GM19239 (cell line): ENCODE measurements at places on chromosomes 3 and 15.
A peak's percentile ranks its signal among the peaks of the same experiment; 100 is the strongest.

GRCh38 chr3:176426371-176426770 lies 770.9 kb downstream of the TBL1XR1 start:
- no peak for DNase-seq

GRCh38 chr15:42108189-42108588 lies 13.8 kb upstream of the PLA2G4D start:
- DNase-seq: no peak

DNA sequence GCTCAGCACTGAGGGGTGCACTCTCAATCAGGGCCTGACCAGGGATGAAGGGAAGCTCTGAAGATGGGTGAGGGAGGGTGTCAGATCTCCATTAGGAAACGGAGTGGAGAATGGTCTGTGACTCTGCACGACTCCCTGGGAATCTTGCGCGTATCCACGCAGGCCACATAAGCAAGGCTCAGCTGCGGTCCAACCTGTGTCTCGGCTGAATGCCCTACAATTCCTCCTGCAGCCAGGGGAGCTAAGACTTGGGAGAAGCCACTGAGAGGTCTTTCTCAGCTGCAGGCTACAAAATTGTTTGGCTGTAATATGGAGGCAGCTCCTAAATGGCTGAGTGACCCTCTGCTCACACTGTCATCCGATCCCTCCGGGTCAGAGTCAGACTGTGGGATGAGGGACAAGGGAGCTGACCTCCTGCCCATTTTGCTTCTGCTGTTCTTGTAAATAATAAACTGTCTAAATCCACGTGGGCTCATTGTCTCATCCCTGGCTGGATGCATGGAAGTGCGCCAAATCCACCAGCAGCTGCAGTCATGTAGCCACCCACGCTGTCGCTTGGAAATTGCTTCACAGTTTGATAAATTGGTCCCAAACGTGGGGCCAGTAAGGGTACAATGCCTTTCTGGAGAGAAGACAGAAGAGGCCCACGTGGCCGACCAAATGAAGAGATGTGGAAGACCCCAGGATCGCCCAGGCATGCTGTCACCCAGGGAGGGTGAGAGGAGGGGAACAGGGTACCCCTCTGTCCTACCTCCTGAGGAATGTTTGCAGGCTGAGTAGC lies 30.5 kb downstream of the ALS2CL start:
- no peak for DNase-seq

- DNase-seq: no peak
These were observed 176.1 kb downstream of the NEK10 start for GRCh38 chr3:27193056-27193455.

DNA sequence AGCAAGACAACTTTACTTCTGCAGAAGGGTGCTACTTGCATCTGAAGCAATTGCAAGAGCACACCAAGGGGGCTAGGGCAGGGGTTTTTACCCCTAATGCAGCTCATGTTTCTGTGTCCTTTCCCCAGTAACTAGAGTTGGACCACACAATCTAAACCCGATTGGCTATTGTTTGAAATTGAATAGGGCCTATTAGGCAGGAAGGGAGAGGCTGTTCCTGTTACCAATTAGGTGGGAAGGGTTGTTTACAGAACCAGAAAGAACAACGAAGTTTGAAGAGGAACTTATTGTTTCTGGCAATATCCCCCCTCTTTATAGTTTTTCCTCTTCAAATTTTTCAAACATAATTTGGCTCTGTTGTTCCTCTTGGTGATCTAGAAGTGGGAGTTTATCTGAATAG lies 85.5 kb downstream of the CHCHD4 start:
- DNase-seq: no peak

GRCh38 chr15:50884540-50884939 lies 23.9 kb upstream of the AP4E1 start:
- no peak for DNase-seq

DNA sequence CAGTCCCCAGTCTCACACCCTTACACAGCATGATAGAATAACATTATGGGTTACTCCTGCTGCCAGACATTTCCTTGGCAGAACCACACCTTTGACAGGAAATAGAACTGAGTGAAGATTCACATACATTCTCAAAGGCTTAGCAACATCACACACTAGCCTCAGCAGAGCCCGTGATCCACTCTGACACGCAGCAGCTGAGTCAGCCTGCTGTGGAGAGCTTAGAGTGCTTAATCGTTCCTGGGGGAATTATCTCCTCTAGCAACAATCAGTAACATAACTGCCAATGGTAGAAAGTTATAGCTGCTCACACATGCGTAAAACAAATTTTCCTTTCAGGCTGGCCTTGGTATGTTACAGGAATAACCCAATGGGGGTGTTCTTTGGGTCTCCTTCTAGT lies 382.1 kb downstream of the GAP43 start:
- no peak for DNase-seq

DNA sequence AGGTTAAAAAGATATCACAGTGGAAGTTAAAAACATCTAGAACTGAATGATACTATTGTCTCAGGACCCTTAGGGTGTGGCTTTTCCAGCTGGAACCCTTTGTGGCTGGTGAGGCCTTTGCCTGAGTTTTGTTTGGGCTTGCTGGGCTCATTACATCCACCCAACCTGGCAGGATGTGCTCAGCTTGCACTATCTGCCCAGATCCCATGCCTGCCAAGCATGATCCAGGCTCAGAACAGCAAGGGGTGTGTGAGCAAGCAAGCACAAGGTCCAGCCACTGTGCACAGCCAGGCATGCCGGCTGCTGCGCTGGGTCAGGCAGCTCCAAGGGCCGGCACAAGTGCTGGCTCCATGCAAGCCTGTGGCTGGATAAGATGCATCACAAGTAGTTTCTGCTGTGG lies 512.7 kb upstream of the CDIN1 start:
- DNase-seq: no peak

DNA sequence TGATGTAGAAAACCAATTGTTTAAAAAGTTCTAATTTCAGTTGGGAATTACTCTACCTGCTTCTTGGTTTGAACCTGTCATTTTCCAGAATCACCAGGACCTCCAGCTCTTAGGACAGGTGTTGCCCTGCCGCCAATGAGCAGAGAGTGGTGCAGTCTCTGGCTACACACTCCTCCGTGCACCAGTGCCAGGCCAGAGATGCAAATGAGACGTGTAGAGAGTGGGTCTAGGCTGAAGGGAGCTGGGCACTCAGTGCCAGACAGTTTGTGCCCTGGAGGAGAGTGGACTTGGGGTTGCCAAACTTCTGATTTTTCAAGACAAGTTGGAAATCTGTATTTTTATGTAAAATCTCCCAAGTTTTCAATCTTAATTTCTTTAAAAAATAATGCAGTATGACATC lies 566.2 kb downstream of the MAGI1 start:
- DNase-seq: no peak

DNA sequence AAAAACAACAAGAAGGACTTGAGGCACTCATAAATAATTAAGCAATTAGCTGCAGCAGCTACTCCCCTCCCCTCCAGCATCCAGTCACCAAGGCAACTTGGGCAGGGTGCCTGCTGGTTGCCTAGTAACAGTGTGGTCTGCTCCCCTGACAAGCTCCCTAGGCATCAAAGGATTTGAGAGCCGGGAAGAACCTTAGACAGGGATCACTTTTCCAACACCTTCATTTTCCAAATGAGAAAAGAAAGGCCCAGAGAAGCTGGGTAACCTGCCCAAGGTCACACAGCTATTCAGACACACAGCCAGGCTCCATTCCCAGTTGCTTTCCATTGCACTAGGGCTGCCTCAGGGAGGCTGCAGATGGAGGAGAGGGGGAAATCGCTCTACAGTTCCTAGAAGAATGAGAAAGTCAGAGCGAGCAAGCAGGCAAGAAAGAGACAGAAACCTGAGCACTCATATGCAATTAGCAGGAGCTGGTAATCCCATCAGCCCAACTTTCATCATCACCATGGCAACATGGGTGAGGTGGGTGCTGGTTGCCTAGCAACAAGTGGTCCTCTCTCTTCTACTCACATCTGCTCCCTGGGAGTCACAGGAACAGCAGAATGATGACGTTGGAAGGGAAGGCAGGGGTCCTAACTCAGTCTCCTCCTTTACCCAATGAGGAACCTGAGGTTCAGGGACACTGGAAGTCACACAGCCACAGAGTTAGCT lies 3.6 kb upstream of the EIF4E3 start:
- no peak for DNase-seq

- DNase-seq: peak; percentile 22
These were observed 107.1 kb upstream of the ICE2 start for GRCh38 chr15:60585743-60586708.

DNA sequence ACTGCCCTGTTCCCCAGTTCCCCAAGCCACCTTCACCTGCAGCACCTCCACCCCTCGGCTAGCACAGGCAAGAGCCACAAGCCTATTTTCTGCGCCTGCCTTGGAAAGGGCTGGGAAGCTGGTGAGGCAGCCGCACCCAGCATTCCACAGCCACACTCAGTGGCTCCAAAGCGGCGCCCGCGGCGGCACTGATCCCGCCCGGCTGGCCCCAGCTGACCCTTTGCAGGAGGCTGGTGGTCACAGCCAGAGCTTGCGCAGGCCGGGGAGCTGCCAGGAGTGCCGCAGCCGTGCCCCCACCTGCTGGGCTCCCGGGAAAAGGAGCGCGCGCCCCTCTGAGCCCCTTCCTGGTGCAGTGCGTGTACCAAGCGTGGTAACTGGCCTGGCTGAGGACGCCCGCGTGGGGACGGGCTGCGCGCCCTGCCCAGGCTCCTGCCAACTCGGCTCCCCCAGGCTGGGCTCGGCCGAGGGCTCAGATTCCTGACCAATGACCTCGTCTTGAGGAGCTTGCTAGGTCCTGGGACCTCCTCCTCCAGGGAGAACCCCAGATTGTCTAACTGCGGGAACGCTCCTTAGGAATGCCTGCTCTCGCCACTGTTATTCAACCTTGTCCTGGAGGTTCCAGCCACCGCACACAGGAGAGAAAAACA lies 13.3 kb downstream of the GRAMD2A start:
- no peak for DNase-seq

DNA sequence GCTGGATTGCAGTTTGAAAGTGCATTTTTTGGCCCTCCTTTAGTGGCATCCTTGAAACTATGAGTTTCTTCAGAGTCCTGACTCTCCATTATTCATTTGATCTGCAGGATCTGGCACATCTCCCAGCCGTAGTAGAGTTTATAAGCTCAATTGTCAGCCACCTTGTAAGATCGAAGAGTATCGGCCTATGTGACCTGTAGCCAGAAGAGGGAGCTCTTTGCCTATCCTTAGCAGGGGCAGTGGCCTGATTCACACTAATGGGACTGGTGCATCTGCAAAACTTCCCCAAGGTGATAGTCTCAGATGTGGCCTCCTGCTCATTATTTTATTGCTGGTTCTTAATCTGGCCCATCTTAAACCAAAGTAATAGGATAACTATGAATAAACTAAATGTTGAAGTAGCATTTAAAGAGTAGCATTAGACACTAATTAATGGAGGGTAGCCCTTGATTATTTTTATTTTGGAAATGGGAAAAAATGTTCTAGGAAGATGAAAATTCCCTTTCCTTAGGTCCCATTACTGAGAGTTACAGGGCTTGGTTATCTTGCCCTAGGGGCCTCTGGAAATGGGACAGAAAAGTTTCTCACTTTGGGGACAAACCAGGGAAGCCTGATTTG lies 21.2 kb downstream of the GCSAM start:
- no peak for DNase-seq

DNA sequence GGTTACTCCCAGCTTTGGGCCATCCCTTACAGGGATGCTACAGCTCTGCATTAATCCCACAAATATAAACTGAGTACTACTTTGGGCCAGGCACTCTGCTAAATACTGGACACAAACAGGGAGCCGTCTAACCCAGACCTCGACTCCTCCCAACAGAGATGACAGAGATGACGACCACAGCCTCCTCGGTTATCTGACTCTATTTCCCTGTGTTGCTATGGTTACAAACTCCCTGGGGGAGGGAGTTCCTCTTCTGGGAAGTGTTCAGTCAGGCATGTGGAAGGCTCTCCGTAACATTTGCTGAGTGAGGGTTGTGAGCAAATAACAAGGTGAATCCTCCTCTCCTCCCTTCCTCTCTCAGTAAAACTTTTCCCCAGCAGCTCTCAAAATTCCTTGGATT lies 6.7 kb upstream of the CMTM7 start:
- no peak for DNase-seq

GRCh38 chr3:158152186-158152585 lies 42.3 kb downstream of the RSRC1 start:
- no peak for DNase-seq

DNA sequence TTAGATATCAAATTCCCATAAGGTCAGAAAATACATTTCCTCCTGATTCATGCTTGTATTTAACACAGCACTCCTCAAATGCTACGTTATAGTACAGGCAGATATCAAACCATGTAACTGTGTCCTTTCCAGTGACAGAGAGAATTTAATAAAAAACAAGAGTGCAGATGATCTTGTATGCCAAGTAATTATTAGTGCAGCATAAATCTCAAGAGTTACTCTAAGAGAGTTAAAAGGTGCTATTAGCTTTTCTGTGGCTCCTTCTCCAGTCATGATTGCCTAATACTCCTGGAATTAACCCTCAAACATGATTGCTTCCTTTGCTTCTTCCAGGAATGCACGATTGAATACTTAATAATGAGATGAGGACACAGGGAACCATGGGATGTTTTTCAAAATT lies 413.0 kb upstream of the DPH6 start:
- no peak for DNase-seq

DNA sequence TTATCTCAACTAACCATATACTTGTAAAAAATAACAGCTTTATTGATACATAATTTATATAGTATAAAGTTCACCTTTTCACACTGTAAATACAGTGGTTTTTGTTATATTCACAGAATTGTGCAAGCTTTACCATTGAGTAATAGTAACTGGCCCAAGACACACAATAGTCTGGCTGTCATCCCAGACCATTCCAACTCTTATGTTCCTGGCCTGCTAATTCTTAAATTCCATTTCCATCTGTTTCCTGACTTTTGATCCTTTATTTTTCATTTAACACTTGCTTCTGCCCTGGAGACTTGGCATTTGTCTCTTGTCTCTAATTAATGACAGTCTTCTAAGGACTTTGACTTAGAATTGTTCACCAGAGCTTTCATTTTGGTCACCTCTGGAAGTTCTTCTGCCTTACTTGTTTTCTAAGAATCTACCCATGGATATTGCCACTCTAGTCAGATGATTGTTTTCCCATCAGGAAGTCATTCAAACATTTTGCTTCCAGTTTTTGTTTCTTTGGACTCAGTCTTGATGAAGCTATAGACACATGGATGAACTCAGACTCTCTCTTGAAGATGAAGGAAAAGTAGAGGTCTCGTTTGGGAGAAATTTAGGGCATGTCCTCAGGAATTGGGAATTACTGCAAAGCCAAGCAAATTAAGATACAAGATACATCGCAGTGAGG lies 27.2 kb upstream of the PLSCR4 start:
- no peak for DNase-seq

DNA sequence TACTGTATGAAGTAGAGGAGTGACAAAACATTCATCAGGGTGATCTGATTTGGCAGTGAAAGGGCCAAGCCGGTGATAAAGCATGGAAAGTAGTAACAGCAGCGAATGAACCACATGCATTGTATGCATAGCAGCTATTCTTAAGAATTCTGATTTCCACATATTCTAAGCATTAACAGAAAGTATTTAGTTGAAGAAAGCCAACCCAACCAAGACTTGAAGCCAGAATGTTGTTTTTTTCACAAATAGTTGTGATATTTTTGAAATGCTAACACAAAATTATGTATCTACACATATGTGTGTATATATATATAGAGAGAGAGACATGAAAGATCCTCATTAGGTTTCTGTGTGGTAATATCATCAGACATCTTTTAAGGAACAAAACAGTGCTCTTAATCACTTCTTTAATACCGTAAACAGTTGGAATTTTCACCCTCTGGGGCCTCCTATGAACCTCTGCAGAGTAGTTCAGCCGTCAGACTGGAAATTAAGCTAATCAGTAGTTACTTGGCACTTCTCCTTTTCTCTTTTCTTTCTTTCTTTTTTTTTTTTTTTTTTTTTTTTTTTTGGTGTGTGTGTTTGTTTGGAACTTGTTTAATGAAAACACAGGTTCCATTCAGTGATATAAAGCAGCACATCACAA lies 139.6 kb downstream of the CMSS1 start:
- DNase-seq: no peak

- no peak for DNase-seq
These were observed 49.7 kb upstream of the MYZAP start for GRCh38 chr15:57541805-57542504.
